B cell (primary cell): ENCODE measurements at places on chromosomes 1 and 21. TPM values are rescaled to one million over a fixed set of nuclear protein-coding genes. Genes with fewer than 3 reads are reported as not detected.
A peak's percentile ranks its signal among the peaks of the same experiment; 100 is the strongest.

DNA sequence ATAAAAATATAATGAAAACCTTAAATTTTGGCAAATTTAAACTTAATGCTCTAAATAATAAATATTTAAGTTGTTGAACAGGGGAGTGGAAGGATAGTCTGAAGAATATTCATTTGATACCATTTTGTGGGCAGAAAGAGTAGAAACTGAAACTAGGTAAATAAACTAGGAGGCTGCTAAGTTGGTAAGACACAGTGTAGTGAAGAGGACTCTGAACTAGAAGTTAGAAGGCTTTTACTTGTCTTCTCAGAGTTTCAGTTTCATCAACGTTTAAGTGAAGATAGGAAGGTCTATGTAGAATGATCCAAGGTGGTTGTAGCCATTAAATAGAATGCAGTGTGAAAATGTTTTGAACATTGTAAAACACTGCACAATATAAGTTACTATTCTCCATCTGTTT, 516.9 kb downstream of the AMY1C start:
- no peak for DNase-seq

DNA sequence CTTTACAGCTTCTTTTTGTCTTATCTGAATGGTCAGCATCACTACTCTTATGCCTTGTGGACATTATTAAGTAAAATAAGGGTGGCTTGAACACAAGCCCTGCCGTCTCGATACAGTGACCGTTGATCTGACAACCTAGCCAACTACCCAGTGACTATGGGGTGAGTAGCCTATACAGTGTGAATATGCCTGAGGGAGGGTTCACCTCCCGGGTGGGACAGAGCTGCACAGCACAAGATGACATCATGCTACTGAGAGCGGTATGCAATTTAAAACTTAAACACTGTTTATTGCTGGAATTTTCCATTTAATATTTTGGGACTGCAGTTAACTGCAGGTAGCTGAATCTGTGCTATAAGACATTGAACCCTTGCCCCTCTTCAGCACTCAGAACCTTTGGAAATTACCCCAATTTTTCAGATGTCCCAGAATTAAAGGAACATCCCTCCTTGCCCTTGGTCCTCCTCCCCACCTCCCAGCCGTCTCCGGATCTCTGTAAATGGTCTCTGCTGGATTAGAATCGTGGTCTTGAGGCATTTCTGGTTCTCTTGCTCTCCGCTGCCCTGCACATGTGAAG, 618.5 kb downstream of the PTPRU start:
- no peak for DNase-seq

DNA sequence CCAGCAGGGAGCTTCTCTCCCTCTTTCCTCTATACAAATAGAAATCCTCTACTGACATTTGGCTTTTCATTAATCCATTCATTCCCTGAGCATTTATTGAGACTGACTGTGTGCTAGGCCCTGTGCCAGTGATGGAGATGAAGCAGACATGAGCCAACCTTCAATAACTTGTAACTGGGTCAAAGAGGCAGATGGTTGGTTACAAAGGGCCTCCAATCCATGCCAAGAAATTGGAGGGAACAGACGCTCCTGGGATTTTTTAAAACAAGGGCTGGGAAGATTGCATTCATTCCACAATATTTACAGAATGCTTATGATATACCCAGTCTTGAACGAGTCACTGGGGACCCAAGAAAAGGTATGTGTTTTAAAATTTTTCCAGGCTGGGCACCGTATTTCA, 6.2 kb downstream of the HPCAL4 start:
- no peak for DNase-seq

- DNase-seq = no peak
These were observed 10.7 kb upstream of the MRPS14 start for GRCh38 chr1:175033953-175034352.

- no peak for DNase-seq
These were observed 2.0 kb upstream of the USF1 start for GRCh38 chr1:161047436-161048420.

GRCh38 chr1:89460325-89460724, 64.3 kb upstream of the LRRC8B start:
- no peak for DNase-seq

DNA sequence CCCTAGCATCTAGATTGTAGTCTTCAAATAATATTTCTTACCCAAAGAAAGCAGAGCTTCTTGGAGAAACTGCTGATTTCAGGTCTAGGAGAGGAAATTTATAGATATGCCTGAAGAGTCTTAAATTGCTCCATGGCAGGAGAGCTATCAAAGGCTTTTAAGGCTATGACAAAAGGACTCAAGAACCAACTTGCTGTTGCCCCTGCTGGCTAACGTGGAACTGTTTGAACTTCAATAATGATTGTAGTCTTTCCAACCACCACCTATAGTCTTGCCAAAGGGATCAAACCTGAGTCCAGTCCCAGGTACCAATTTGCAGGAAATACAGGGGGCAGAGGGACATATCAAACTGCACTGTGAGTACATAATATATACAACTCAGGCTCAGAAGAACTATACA, 336.2 kb upstream of the ESRRG start:
- DNase-seq = no peak

GRCh38 chr1:230099465-230099864, 32.4 kb downstream of the GALNT2 start:
- no peak for DNase-seq

GRCh38 chr1:166471359-166471758, 304.6 kb upstream of the FAM78B start:
- no peak for DNase-seq

DNA sequence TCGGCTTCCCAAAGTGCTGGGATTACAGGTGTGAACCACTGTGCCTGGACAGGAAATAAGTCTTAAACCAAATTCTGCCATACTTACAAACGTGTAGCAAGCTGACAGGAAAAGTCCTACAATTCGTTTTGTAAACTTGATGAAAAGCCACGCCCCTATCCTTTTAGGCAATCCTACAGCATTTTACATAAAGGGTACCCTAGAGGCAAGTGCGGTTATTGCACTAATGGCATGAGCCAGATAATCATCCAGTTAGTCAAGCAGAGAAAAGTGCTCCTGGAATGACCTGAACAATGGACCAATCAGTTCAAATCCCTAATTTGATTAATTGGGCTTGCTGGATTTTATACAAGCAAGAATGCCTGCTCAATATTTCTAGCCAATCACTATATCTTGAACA, 338.2 kb downstream of the KIF26B start:
- DNase-seq = no peak

DNA sequence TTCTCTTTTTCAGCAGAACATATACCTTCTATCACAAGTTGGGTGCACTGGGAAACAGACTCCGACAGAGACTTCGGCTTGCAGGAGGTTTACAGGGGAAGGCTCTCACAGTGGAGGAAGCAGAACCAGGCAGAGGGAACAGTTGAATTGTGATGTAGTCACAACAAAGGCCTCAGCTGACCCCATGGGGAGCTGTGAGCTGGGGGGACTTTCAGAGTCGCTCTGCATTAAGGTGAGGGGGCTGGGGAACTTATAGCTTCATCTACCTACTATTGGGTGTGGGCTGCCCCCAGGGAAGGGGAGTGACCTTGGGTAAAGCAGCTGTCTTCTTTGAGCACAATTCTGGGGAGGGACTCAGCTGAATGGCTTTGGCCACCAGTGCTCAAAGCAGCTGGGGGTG, 94.9 kb upstream of the POU3F1 start:
- no peak for DNase-seq

- DNase-seq = no peak
These were observed 38.8 kb downstream of the CASQ2 start for GRCh38 chr1:115729756-115730155.

- DNase-seq = no peak
These were observed 8.7 kb downstream of the MTFR1L start for GRCh38 chr1:25828491-25828890.

- DNase-seq = no peak
These were observed 94.2 kb upstream of the WLS start for GRCh38 chr1:68326481-68326880.

GRCh38 chr1:188958461-188959115, 1519.1 kb downstream of the BRINP3 start:
- no peak for DNase-seq

DNA sequence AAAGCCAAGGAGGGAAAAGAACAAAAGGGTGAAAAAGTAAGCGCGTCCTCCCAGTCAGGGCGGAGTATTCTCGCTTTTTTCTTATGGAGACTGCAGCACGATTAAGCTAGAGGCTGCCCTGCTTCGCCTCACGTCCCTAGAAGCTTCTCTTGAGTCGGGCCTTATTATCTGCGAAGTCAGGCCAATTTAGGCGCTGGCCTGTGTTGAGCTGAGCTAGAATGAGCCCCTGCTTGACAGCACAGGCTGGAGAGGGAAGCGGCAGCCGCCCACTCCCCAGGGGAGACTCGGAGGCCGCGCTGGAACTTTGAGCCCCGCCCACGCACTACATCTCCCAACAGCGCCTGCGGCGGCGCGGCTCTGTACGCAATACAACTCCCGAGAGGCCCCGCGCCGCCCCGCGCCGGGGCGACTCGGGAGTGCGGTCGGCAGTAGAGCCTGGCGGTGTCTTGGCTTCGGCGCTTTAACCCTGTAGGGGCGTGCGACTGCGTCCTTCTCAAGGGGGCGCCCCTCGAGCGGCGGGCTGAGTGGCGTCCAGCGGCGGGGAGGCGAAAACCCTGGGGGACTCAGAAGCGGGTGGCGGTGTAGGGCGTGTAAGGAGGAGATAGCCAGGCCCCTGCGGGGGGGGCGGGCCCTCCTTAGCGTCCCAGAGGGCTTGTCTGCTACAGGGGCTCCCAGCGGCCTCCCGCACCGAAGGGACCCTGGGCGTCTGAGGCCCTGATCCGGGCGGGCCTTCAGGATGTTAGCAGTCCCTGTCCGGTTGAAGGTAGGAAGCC, 888 bp downstream of the ZNF436 start:
- DNase-seq = peak; percentile 93

GRCh38 chr1:3021233-3021671, at the start of gene ACTRT2:
TSS of gene ACTRT2 (plus strand) at chr1:3021467. CDS start at chr1:3021687, 220 bp downstream.
- DNase-seq = no peak

GRCh38 chr1:246483569-246483933, 23.5 kb downstream of the SMYD3 start:
- no peak for DNase-seq

DNA sequence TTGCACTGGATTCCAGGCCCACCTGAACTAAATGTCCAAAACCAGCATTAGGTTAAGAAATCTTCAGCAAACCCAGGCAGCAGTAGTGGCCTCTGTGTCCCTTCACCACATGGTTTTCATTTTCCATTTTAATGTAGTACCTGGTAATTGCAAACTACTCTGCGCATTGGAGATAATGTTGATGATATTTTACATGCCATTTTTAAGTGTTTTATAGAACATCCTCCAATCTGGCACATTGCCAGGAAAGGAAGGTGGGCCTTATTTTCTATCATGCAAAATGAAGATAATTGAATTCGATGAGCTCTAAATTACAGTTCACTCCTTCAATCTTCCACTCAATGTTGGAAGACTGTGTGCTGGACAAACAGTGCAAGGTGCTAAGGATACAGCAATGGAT, 89.5 kb downstream of the ZC3H11B start:
- no peak for DNase-seq

DNA sequence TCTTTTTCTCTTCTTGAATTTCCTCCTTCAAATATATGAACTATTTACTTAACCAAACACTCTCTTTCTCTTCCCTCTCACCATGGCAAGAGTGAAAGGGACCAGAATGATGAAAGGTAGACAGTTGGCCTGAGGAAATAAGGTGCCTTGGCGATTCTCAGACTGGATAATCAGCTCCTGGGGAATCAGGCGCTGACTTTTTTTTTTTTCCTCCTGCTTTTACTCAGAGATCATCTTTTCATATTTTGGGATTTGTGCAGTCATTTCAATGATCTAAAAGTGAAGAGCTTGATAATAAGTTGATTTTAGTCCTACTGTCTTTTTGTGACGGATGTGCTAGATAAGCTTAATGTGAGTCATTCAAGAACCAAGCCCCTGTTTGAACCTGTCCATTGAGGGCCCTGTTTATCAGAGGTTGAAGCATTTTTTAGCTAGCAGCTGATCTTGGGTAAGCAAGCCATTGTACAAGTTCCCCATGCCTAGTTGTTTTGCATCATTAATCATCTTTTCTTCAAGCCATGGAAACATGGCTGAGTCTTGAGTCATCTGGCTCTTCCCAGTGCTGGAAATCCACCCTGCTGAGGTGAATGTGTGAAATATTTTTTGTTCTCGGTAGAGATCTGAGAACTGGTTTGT, 40.8 kb downstream of the ITSN1 start:
- no peak for DNase-seq

- DNase-seq = peak; percentile 56
These were observed 2.4 kb upstream of the PDXK start for GRCh38 chr21:43716376-43717165.

DNA sequence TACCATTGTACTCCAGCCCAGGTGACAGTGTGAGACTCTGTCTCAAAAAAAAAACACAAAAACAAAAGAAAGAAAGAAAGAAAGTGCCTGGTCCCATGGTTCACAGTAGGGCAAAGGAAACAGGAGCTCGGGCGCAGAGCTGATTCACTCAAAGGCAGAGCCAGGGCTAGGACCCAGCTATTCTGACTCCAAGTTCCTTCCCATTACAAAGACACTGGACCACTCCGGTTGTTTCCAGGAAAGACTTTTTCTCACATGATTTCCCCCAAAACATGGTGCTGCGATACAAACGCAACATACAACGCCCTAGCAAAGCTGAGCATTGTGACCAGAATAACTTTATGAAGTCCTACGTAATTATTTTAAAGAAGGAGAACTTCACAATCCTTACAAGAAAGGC, 10.7 kb downstream of the ABCG1 start:
- no peak for DNase-seq

- peak; percentile 52 for DNase-seq
These were observed 34.0 kb upstream of the SSX2IP start for GRCh38 chr1:84724128-84724860.

DNA sequence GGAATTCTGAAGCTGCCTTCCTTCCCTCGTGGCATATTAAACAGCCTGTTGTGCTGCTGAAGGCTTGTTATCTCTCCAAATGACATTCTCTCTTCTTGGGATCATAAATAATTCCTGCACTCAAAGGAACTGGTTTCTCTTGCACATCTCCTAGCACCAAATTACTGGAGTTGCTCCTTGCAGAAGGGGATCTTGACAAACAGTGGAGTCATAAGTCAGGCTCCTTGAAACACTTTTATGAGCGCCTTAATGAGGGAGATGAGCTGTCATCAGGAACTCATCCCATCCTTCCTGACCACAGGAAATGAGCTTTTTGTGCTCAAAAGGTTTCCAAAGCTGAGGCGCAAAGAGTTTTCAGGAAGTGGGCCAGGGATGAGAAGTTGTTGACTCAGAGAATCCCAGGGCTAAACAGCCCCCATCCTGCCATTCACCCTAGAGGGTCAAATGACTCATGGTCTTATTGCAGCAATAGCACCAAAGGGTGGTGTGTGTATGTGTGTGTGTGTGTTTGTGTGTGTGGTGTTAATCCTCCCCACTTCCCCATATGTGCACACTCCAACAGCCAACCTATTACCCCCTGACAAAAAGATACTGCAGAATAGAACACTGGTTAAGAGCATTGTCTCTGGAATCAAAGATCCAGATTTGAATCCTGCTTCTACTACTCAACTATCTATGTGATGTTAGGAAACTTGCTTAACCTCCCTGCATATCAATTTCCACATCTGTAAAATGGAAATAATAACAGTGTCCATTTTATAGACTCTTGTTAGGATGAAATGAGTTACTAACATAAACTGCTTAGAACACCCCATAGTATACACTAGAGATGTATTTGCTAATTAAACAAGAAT, 2.8 kb upstream of the PHC2 start:
- no peak for DNase-seq

TEDDM1 gene
- polyA plus RNA-seq = not detected in 2 replicates

ASTN1 gene
- polyA plus RNA-seq = not detected in 2 replicates

CFHR1 gene
- polyA plus RNA-seq = not detected in 2 replicates

PAPPA2 gene
- 0.01 TPM in 1 of 2 replicates, not detected in the other for polyA plus RNA-seq

CLCA4 gene
- not detected in 2 replicates for polyA plus RNA-seq
